ENCODE measurements at places on chromosomes 5 and 9.

GRCh38 chr5:143759396-143760130 lies 52.4 kb upstream of the HMHB1 start:
- no peaks in the 10 kb centered on the region for H3K36me3 ChIP-seq
- H3K4me3 ChIP-seq: no peak overlapping the region

DNA sequence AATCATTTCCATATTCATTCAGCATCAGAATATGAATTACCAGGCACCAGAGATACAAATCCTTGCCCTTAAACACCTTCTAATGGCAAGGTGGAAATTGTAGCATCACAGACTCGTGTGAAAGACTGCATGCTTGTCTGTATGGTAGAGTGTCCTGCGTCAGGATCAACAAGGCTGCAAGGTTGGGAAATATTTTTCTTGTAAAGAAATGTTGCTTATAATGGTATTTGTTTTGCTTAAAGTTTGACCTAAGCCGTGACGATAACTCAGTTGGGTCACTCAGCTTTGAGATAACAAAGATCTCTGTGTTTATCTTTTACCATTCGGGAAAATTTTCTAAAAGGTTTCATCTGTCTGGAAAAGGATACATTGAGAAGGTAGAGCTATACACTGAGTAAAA lies 87.6 kb downstream of the BASP1 start:
- H3K27me3 ChIP-seq: no peaks in the 10 kb centered on the region
- no peak overlapping the region for H3K4me3 ChIP-seq
- no peak for DNase-seq
- H3K4me1 ChIP-seq: no peaks in the 10 kb centered on the region

- no peak overlapping the region for H3K4me3 ChIP-seq
- no peak for DNase-seq
- H3K4me1 ChIP-seq: peaks cover 5% of the 10 kb centered on the region
- no peaks in the 10 kb centered on the region for H3K36me3 ChIP-seq
These were observed 65.4 kb upstream of the STK32A start for GRCh38 chr5:147169399-147169798.

- DNase-seq: no peak
- H3K36me3 ChIP-seq: no peaks in the 10 kb centered on the region
- no peak overlapping the region for H3K27ac ChIP-seq
- H3K4me3 ChIP-seq: no peak overlapping the region
- H3K27me3 ChIP-seq: no peaks in the 10 kb centered on the region
These were observed 129.6 kb upstream of the CNTLN start for GRCh38 chr9:17005056-17005823.

DNA sequence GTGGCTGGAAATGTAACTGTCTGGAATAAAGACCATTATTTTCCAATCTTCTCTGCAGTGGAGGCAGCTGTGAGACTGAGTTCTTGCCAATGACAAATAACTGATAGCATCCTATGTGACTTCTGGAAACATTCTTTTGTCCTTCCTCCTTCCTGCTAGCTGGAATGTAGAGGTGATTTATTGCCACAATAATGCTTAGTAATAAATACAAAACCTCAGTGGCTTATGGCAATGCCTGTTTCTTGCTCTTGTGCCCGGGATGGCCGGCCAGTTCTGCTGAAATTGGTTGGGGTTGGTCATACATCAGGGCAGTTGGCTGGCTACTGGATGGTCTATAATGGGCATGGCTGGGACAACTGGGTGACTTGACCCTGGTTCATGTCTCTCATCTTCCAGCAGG lies 12.2 kb upstream of the TEX48 start:
- no peaks in the 10 kb centered on the region for H3K27me3 ChIP-seq
- H3K27ac ChIP-seq: no peak overlapping the region
- H3K4me1 ChIP-seq: peaks cover 4% of the 10 kb centered on the region

DNA sequence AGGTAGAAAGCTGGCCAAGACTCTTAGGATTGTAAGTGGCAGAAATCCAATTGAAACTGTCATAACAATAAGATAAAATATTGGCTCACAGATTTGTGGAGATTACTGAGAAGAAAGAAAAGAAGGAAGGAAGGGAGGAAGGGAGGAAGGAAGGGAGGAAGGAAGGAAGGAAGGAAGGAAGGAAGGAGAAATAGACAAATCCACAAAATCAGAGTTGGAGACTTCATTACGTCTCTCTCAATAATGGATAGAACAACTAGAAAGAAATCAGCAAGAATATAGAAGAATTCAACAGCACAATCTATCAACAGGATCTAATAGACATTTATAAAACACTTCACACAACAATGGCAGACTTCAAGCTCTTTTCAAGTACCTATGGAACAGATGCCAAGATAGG lies 17.9 kb upstream of the PAM start:
- DNase-seq: no peak
- no peaks in the 10 kb centered on the region for H3K36me3 ChIP-seq
- no peak overlapping the region for H3K27ac ChIP-seq

DNA sequence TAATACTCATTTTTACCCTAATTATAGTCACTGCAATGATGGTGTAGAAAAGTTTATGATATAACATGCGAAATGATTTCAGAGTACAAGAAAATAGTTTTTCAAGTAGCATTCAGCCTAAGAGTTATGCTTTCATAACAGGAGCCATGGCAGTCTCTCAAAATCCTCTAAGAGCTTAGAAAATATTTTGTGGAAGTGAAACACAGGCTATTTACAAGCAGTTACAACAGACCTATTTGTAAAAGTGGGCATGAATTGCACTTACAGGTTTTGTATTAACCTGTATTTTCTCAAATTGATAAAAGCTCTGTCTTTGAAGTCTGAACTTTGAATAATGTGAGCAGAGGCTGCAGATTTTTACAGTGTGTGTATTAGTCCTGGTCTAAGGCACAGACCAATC lies 523.3 kb downstream of the LRRC70 start:
- H3K27me3 ChIP-seq: no peaks in the 10 kb centered on the region
- no peaks in the 10 kb centered on the region for H3K36me3 ChIP-seq
- H3K4me3 ChIP-seq: no peak overlapping the region
- no peak overlapping the region for H3K27ac ChIP-seq

- no peaks in the 10 kb centered on the region for H3K4me1 ChIP-seq
- DNase-seq: no peak
- no peaks in the 10 kb centered on the region for H3K27me3 ChIP-seq
- H3K4me3 ChIP-seq: no peak overlapping the region
These were observed 214.1 kb upstream of the MEF2C start for GRCh38 chr5:89097103-89097502.

- no peaks in the 10 kb centered on the region for H3K36me3 ChIP-seq
- H3K4me3 ChIP-seq: no peak overlapping the region
- no peaks in the 10 kb centered on the region for H3K4me1 ChIP-seq
- H3K27ac ChIP-seq: no peak overlapping the region
These were observed 109.1 kb downstream of the EGFLAM start for GRCh38 chr5:38367410-38367809.

DNA sequence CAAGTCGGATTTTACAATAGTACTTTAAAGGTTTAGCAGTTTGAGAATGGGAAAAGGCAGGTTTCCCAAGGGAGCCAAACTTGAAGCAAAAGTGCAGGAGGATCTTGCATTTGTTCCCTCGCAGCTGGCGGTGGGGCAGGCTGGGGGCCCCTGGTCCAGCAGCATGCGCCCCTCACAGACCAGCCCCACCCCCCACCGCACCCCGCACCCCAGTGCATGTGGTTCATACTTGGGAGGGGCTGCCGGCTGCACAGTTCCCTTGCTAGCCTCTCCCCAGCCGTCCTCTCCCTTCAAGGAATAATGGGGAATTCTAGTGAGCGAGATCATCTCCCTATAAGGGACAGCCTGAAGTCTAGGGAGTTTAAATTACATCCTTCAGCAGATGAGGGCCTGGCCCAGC lies 273.1 kb upstream of the IRX2 start:
- no peak overlapping the region for H3K27ac ChIP-seq
- no peaks in the 10 kb centered on the region for H3K4me1 ChIP-seq
- no peak for DNase-seq
- no peaks in the 10 kb centered on the region for H3K27me3 ChIP-seq
- H3K36me3 ChIP-seq: no peaks in the 10 kb centered on the region

GRCh38 chr9:93181672-93182435 lies 2.1 kb upstream of the WNK2 start:
- no peak overlapping the region for H3K27ac ChIP-seq
- H3K36me3 ChIP-seq: no peaks in the 10 kb centered on the region
- H3K4me3 ChIP-seq: no peak overlapping the region
- DNase-seq: no peak

DNA sequence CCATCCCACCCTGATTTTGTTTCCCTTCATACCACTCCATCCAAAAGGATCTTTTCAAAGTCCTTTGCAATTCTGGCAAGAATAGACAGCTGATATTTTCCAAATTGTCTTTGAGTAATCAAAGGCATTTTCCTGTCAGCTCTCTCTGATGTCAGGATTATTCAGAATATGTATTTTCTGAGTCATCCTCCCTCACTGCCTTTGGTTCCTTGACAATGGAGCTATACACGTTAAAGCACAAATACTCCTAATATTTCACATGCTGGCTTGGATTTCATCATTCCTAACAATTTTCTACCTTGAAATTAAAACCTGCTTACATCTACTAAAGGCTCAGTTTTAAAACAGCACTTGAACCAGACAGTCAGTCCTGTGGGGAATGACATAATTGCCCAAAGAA lies 379.4 kb downstream of the GADD45G start:
- H3K36me3 ChIP-seq: no peaks in the 10 kb centered on the region
- no peak overlapping the region for H3K27ac ChIP-seq
- DNase-seq: no peak
- H3K4me3 ChIP-seq: no peak overlapping the region
- H3K27me3 ChIP-seq: no peaks in the 10 kb centered on the region

GRCh38 chr9:120708526-120709224 lies 5.6 kb downstream of the MEGF9 start:
- H3K36me3 ChIP-seq: no peaks in the 10 kb centered on the region
- DNase-seq: no peak
- H3K27ac ChIP-seq: no peak overlapping the region
- H3K4me3 ChIP-seq: no peak overlapping the region

DNA sequence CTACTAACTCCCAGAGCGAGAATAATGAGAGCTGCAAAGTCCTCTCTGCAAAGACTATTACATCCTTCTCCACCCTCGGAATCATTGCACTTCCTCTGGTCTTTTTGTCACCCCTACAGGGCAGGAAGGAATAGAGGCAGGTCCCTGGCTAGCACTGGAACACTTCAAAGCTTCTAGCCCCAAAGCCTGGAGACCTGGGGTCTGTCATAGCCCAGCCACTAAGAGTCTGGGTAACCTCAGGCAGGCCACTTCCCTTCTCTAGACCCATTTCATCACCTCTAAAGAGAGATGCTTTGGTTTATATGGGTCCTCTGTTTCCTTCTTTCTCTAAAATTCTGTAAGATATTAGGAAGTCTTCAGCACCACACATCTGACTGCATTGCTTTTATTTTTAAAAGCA lies 6.7 kb downstream of the ADRB2 start:
- H3K4me3 ChIP-seq: no peak overlapping the region
- no peak for DNase-seq
- H3K27ac ChIP-seq: no peak overlapping the region
- no peaks in the 10 kb centered on the region for H3K27me3 ChIP-seq

DNA sequence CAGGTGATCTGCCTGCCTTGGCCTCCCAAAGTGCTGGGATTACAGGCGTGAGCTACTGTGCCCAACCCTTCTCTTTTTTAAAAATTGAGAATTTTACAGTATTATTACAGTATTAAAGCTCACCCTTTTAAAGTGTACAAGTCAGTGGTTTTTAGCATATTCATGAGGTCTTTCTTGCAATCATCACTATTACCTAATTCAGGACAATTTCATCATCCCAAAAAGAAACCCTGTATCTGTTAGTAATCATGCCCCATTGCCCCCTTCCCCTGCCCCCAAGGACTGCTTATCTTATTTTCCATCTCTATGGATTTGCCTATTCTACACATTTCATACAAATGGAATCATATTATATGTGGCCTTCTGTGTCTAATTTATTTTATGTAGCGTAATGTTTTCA lies 22.6 kb upstream of the MEGF9 start:
- no peak for DNase-seq
- no peak overlapping the region for H3K4me3 ChIP-seq
- H3K4me1 ChIP-seq: no peaks in the 10 kb centered on the region
- no peaks in the 10 kb centered on the region for H3K27me3 ChIP-seq
- H3K36me3 ChIP-seq: no peaks in the 10 kb centered on the region
- peak overlapping the region; percentile 90 for H3K27ac ChIP-seq

DNA sequence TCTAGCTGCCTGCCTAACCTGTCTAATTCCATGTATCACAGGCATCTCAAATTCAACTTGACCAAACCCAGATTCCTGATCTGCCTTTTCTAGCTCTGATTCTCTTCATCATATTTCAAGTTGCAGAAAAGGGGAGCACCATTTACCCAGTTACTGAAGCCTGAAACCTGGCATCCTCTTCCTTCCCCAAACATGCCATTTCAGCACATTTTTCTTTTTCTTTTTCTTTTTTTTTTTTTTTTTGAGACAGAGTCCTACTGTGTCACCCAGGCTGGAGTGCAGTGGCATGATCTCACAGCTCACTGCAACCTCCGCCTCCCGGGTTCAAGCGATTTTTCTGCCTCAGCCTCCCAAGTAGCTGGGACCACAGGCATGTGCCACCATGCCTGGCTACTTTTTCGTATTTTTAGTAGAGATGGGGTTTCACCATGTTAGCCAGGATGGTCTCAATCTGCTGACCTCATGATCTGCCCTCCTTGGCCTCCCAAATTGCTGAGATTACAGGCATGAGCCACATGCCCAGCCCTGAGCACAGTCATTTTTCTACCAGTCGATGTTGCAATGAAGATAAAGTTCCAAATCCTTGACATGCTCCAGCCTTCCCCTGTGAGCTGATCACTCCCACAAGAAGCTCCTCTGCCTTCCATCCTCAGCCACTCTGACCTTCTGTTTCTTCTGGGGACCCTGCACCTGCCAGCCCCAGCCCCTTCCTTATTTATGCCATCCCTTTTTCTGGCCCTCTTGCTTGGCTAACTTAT lies 32.2 kb downstream of the ACER2 start:
- peaks cover 21% of the 10 kb centered on the region for H3K4me1 ChIP-seq
- peak overlapping the region; percentile 3 for H3K27ac ChIP-seq
- DNase-seq: no peak

- H3K27ac ChIP-seq: no peak overlapping the region
- no peaks in the 10 kb centered on the region for H3K27me3 ChIP-seq
- H3K4me1 ChIP-seq: no peaks in the 10 kb centered on the region
- no peak overlapping the region for H3K4me3 ChIP-seq
- no peaks in the 10 kb centered on the region for H3K36me3 ChIP-seq
These were observed 28.9 kb downstream of the TMEM167A start for GRCh38 chr5:83048277-83048676.

DNA sequence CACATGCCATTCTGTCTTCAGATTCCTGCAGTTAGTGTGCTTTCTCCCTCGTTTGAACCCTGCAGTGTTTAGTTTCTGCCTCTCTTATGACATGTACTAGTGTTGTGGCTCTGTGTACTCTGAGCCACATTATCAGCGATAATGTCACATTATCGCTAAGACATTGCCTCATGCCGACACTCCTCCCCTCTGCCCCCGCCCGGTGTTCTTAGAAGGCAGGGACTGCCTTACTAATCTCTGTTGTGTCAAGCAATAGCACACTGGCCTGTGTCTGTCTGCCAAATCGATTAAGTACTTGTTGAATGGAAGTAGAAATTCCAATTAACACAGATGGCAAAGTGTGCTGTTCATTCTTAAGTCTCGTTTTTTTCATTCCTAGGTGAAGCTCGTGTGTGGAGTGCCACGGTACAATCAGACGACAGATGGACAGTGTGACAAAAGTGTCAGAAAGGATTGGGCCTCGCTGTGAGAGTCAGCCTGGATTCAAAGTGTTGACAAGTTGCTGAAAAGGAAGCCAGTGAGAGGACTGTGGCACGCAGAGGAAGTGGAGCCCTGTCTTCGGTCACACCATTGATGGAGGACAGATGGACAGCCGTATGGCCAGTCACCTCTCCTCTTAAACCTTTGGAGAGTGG lies 10.5 kb downstream of the PIK3R1 start:
- no peaks in the 10 kb centered on the region for H3K27me3 ChIP-seq
- peak overlapping the region; percentile 50 for H3K27ac ChIP-seq
- no peak overlapping the region for H3K4me3 ChIP-seq
- peaks cover 89% of the 10 kb centered on the region for H3K4me1 ChIP-seq
- H3K36me3 ChIP-seq: peaks cover 58% of the 10 kb centered on the region
- peak; percentile 72 for DNase-seq

Measured in spleen (tissue), 13 donors.